ENCODE measurements at places on chromosomes 7 and 10.

DNA sequence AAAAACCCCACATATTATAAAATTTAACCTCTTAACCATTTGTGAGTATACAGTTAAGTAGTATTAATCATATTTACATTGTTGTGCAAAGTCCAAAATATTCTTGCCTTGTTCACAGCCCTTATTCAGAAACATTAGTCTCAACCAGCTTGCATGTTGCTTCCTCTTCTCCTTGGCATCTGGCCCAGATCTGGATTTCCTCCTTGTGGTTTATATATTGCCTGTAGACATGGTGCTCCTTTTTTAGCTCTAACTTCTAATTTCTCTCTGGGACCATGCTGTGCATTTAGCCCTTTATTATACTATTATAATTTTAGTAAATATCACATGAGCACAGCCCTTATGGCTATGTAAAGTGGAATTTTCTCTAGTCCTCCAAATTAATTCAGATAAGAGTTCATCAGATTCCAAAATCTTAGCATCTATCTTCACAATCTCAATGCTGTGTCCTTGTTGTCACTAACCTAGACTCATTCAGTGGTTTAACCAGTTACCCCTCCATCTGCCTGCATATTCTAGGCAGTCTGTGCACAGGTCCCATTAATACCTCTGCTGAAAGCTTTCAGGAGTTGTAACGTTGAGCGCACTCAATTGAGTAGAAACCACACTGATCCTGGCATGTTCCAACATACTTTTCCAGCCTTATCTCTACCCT, 7.9 kb downstream of the CPED1 start:
- no peaks in the 10 kb centered on the region for H3K27me3 ChIP-seq
- H3K4me3 ChIP-seq, result no peak overlapping the region

DNA sequence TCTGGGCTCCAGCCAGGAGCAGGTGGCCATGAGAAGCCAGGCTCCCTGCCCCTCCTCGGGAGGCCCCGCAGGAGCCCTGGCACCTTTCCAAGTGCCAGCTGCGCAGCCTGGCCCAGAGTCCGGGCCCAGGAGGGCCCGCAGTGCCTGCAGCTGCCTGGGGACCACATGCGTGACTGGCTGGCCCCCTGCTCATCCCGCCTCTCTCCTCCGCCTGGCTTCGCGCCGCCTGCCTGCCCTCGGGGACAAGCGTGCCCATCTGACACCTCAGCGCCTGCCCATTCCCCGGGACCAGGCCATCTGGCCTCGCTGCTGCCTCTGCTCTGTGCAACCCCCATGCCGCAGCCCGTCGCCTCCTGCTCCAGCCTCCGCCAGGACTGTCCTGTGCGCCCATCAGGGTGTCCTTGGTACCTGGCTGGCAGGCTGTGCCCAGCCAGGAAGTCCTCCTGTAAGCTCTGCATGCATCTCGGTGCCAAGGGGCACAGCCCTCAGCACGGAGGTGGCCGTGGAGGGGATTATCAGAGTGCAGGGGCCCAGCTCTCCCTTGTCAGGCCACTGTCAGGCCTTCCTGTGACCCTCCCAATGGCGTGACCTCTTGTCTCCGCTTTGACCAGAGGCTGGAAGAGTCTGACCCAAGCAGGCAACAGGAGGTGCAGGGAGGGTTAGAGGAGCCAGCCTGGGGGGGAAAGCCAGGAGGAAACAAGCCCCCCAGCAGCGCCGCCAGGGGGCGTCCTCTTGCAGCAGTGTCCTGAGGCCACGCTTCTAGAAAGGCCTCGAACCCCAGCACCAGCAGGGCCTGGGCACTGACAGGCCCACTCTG, 50.5 kb downstream of the TMEM209 start:
- no peaks in the 10 kb centered on the region for H3K36me3 ChIP-seq
- no peak overlapping the region for H3K4me3 ChIP-seq
- no peak overlapping the region for H3K27ac ChIP-seq
- no peak for DNase-seq
- no peaks in the 10 kb centered on the region for H3K27me3 ChIP-seq

DNA sequence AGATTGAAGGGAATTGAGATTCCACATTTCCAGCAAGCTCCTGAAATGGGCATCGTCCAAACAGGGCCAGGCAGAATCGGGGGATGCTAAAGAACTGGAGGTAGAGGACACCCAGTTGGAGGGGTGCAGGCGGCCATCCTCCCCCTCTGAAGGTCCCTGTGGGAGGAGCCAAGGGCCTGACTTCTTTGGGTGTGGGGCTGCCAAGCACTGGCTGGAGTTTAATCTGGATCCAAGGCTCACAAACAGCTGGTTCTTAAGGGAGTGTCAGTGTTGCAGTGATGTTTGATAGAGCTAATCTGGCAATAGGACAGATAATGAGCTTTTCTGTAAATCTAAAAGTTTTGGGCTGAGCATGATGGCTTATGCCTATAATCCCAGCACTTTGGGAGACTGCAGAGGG, 20.8 kb downstream of the TSPAN14 start:
- H3K36me3 ChIP-seq, result peaks cover 55% of the 10 kb centered on the region
- H3K27ac ChIP-seq, result no peak overlapping the region
- no peak for DNase-seq
- H3K4me1 ChIP-seq, result peaks cover 71% of the 10 kb centered on the region
- H3K4me3 ChIP-seq, result no peak overlapping the region

- peaks cover 87% of the 10 kb centered on the region for H3K36me3 ChIP-seq
- peaks cover 7% of the 10 kb centered on the region for H3K4me1 ChIP-seq
- no peak overlapping the region for H3K27ac ChIP-seq
- no peak for DNase-seq
- no peaks in the 10 kb centered on the region for H3K27me3 ChIP-seq
Observed at GRCh38 chr7:76063525-76063924, 15.6 kb downstream of the MDH2 start.

GRCh38 chr7:77826300-77826699, 27.7 kb downstream of the PHTF2 start:
- no peak for DNase-seq
- H3K36me3 ChIP-seq, result peaks cover 2% of the 10 kb centered on the region
- no peak overlapping the region for H3K27ac ChIP-seq

- no peak overlapping the region for H3K27ac ChIP-seq
- H3K36me3 ChIP-seq, result no peaks in the 10 kb centered on the region
- no peak overlapping the region for H3K4me3 ChIP-seq
- no peaks in the 10 kb centered on the region for H3K27me3 ChIP-seq
- DNase-seq, result no peak
- peaks cover 6% of the 10 kb centered on the region for H3K4me1 ChIP-seq
Observed at GRCh38 chr7:2019711-2020511, 212.8 kb downstream of the MAD1L1 start.

GRCh38 chr10:122407375-122408125, 33.0 kb downstream of the PLEKHA1 start:
- no peaks in the 10 kb centered on the region for H3K27me3 ChIP-seq
- no peaks in the 10 kb centered on the region for H3K4me1 ChIP-seq
- H3K36me3 ChIP-seq, result 0 out of 2 replicates have a peak, but pooled peaks cover 6% of the 10 kb centered on the region
- no peak overlapping the region for H3K4me3 ChIP-seq
- H3K27ac ChIP-seq, result no peak overlapping the region

DNA sequence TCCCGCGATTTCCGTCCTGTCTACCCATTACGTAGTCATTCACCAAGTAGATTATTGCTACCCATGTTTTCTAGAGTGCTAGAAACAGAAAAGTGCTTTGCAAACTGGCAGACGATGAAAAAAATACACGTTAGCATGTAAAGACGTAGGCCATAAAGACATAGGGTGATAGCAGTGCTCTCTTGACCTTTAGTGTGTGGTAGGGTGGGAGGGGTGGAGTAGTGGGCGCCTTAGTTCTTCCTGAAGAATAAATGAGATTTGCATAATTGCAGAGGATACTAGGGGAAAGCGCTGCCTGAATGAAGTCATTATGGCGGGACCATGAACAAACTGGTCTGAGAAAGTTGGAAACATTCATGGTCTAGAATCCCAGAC, 948 bp downstream of the ZNF485 start:
- no peak overlapping the region for H3K27ac ChIP-seq
- H3K4me3 ChIP-seq, result no peak overlapping the region
- DNase-seq, result no peak
- no peaks in the 10 kb centered on the region for H3K27me3 ChIP-seq

DNA sequence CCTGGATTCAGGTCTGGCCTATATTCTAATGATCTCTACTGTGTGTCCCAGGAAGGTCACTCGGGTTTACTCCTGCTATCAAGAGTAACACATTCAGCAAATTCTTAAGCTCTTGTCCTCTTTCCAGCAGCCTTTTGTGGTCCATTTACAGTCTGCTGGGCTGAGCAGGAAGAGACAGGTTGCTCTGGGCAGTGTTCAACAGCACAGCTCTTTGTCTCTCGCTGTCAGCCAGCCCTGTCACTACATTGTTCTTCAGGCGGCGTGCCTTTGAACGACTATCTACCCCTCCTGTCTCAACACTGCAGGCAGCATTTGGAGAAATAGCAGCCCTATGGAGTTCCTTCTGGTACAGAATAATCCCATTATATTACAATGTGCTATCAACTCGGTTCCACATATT, 192.2 kb upstream of the TBX20 start:
- DNase-seq, result no peak
- no peak overlapping the region for H3K4me3 ChIP-seq
- H3K36me3 ChIP-seq, result no peaks in the 10 kb centered on the region
- no peaks in the 10 kb centered on the region for H3K4me1 ChIP-seq
- no peak overlapping the region for H3K27ac ChIP-seq

GRCh38 chr10:122508021-122508420, 46.7 kb downstream of the HTRA1 start:
- H3K4me3 ChIP-seq, result no peak overlapping the region
- H3K27me3 ChIP-seq, result no peaks in the 10 kb centered on the region
- DNase-seq, result no peak

DNA sequence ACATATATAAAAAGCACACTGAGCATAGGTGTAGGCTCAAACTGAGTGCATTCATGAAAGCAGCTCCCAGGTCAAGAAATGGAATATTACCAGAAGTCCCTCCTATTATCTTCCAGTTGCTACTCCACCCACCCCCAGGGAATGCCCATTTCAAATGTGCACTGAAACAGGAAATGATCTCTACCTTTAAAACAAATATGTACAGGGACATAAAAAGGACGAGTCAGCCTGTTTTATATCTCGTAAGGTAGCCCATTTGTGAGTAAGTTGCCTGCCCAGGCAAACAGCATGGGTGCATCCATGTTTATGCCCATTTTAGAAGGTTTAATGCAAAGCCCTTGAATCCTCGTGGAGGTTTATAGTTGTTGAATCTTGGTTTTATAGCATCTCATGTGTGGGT, 10.4 kb downstream of the FFAR4 start:
- H3K4me3 ChIP-seq, result no peak overlapping the region
- no peak overlapping the region for H3K27ac ChIP-seq
- peaks cover 5% of the 10 kb centered on the region for H3K27me3 ChIP-seq
- no peak for DNase-seq
- no peaks in the 10 kb centered on the region for H3K36me3 ChIP-seq
- peaks cover 10% of the 10 kb centered on the region for H3K4me1 ChIP-seq

- no peaks in the 10 kb centered on the region for H3K27me3 ChIP-seq
- peaks cover 6% of the 10 kb centered on the region for H3K4me1 ChIP-seq
- DNase-seq, result peak; percentile 11
- H3K27ac ChIP-seq, result no peak overlapping the region
- peaks cover 23% of the 10 kb centered on the region for H3K36me3 ChIP-seq
- no peak overlapping the region for H3K4me3 ChIP-seq
Observed at GRCh38 chr10:84469470-84469869, 141.1 kb downstream of the CCSER2 start.

- H3K4me1 ChIP-seq, result no peaks in the 10 kb centered on the region
- no peak overlapping the region for H3K4me3 ChIP-seq
- no peaks in the 10 kb centered on the region for H3K36me3 ChIP-seq
- DNase-seq, result no peak
- H3K27me3 ChIP-seq, result peaks cover 7% of the 10 kb centered on the region
Observed at GRCh38 chr7:132485600-132486273, 90.5 kb downstream of the PLXNA4 start.

- H3K27ac ChIP-seq, result no peak overlapping the region
- H3K4me1 ChIP-seq, result peaks cover 11% of the 10 kb centered on the region
- H3K4me3 ChIP-seq, result no peak overlapping the region
- H3K36me3 ChIP-seq, result peaks cover 10% of the 10 kb centered on the region
- DNase-seq, result no peak
- peaks cover 3% of the 10 kb centered on the region for H3K27me3 ChIP-seq
Observed at GRCh38 chr10:101351477-101351876, 2.5 kb upstream of the BTRC start.

DNA sequence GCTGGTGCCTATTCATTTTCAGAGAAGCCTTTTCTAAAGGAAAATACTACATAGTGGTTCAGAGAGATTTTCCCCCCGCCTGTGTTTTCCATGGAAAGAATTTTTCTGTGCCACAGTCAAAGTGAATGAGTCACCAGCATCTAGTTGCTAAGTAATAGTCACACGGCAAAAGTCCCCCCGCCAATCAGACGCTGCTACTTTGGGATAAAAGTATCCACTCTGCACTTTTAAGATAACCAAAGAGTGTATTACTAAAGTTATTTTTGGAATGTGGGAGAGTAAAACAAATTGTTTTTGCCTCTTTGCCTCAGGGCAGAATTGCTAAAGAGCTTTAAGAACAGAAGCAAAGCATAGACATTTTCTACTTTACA, 23.5 kb downstream of the ABLIM1 start:
- H3K4me1 ChIP-seq, result peaks cover 86% of the 10 kb centered on the region
- H3K4me3 ChIP-seq, result no peak overlapping the region
- H3K27ac ChIP-seq, result peak overlapping the region; percentile 95
- peaks cover 3% of the 10 kb centered on the region for H3K36me3 ChIP-seq

DNA sequence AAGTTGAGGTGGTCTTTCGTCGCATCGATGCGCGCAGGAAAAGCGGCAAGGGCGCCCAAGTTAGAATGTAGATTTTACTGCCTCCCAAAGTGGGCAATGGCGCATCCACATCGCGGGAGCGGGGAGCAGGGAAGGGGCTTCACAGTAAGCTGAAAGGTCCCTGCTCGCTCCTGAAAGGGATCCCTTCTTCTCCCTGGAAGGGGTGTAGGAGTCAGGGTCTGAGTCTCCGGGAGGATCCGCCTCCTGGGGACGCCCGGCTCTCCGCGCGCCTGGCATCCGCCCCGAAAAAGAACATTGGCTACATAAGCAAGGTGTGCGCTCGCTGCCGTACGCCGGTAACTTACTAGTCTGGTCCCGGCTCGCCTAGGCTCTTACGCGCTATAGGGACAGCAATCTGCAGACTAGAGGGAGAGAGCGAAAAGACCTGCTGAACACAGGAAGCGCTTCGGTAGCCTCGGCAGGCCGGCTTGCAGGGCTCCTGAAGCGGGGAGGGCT, 804 bp downstream of the UNC5B start:
- no peak for DNase-seq
- H3K27ac ChIP-seq, result no peak overlapping the region
- H3K27me3 ChIP-seq, result peaks cover 68% of the 10 kb centered on the region

- DNase-seq, result no peak
- no peaks in the 10 kb centered on the region for H3K27me3 ChIP-seq
- H3K4me3 ChIP-seq, result no peak overlapping the region
- no peak overlapping the region for H3K27ac ChIP-seq
- H3K36me3 ChIP-seq, result no peaks in the 10 kb centered on the region
- peaks cover 5% of the 10 kb centered on the region for H3K4me1 ChIP-seq
Observed at GRCh38 chr10:71606257-71607081, 113.1 kb downstream of the C10orf105 start.

Data from SJSA1 (cell line).